Amygdala (tissue), 56 donors: ENCODE measurements at places on chromosomes 6 and 20.

DNA sequence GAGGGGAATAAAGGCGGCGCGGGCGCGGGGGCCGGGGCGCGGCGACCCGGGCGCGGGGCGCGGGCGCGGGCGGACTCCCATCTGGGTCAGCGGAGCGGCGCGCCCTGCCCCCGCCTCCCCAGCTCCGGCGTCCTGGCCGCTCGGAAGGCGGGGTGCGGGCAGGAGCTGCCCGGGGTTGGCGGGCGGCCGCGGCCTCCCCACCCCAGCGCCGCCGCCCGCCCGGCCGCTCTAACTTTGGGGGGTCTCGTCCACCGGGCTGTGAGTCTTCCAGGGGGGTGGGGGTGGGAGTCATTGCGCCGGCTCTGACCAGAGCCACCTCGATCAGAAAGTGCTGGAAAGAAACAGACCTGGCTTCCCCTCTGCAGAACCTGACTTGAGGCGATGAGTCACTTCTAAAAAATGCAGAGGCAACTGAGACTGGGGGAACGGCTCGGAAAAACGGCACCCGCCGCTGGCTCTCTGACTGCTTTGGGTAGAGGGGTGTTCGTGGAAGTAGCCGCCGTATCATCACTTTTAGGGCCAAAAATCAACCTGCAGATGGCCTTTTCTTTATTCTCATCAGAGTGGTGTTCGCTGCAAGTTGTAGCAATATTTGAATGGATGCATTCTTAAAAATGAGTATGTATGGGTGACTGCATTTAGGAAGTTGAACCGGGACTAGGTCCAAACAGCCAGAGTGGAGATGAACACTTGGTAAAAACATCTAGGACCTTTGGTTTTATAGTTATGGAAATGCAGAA lies 667 bp downstream of the CAP2 start:
- no peak for DNase-seq

GRCh38 chr20:34824452-34824805 lies 1.0 kb downstream of the NCOA6 start:
- no peak for DNase-seq

- no peak for DNase-seq
Observed at GRCh38 chr6:80174900-80175572, 68.6 kb downstream of the BCKDHB start.

- no peak for DNase-seq
Observed at GRCh38 chr6:149337320-149337719, 19.8 kb downstream of the TAB2 start.

- DNase-seq: no peak
Observed at GRCh38 chr6:17855381-17855780, 132.1 kb downstream of the KIF13A start.

DNA sequence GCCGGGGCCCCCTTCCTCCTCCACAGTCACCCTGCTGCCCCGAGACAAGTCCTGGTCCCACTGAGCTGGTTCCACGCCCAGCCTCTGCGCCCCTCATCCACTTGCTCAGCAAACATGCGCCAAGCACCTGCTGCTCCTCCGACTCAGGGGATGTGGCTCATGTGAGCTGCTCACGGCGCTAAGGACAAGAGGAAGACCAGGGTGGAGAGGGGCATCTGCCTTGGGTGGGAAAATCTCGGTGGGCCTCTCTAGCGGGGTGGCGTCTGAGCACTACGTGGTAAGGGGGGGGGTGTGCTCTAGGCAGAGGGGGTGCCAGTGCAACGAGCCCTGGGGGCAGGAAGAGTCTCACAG lies 4.5 kb downstream of the LAMA5 start:
- no peak for DNase-seq

GRCh38 chr6:155155787-155156447 lies 107.9 kb upstream of the CLDN20 start:
- no peak for DNase-seq

- no peak for DNase-seq
Observed at GRCh38 chr6:168851460-168852375, 401.9 kb downstream of the THBS2 start.

DNA sequence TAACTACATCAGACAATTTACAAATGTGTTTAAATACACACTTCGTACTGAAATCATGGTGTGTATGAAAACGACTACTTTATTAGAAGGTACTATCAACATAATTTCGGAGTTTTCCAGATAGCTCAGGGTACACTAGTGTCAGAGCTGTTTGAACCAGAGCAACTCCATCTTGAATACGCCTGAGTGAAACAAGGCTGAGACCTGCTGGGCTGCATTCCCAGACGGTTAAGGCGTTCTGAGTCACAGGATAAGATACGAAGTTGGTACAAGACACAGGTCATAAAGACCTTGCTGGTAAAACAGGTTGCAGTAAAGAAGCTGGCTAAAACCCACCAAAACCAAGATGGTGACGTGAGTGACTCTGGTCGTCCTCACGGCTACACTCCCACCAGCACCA lies 167.6 kb downstream of the THBS2 start:
- DNase-seq: no peak

DNA sequence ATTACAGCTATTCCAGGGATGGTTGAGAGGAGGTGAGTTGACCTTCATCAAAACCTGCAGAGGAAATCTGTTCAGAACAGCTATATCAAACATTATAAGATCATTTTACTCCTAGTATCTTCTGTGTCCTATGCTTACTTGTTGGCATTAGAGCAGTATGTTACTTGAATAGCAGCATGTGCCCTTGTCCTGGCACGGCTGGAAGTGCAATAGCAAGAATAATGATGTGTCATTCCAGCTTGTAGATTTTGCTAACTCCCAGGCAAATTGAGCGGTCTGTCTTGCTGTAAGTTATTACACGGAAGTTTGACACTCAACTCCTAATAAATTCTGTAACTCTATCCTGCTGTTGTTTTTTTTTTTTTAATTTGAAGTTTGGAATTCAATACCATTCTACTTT lies 385.5 kb downstream of the TENT5A start:
- no peak for DNase-seq

GRCh38 chr6:90421666-90422065 lies 125.0 kb upstream of the BACH2 start:
- DNase-seq: no peak

- no peak for DNase-seq
Observed at GRCh38 chr6:77653816-77654215, 977 bp downstream of the MEI4 start.

DNA sequence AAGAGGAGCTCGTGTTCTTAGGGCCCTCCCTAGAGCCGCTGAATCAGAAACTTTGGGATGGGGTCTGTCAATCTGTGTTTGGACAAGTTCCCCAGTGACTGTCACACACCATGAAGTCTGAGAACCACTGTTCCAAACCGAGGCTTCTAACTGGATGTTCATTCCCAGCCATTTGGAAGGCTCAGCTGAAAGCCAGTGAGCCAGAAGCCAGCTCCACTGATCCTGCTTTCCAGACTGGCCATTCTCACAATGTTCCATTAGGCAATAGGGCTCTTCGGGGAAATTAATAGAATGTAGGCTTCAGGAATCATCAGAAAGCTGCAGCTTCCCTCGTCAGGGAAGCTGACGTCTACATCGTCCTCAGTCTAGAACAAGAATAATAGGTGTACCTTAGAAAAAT lies 90.8 kb upstream of the QKI start:
- DNase-seq: no peak

DNA sequence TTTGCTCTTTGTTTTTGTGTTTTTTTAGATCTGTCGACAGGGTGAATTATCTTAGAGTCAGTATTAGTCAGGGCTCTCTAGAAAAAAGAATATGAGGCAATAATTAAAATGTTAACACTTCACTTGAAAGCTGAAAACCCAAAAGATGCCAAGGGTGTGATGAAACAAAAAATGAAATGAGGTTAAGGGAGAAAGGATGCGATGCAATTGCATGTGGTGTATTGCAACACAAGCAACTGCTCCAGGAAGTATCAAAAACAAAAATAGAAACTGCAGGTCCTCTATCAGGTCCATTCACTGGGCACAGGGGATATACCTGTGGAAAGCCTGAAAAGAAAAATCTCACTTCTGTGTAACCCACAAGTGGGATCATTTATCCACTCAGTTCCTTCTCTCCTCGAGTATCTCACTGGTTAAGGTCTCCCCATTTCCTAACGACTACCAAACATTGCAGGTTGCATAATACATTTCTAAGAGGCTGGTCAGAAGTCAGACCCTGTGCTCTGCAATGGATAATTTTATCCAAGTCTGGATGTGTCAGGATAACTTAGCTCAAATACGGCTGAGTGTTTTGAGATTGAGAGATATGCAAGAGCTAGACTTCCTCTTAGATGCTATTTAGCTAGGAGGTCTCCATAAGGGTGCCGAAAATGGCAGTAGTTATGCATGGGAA lies 257.7 kb upstream of the GJE1 start:
- no peak for DNase-seq

GRCh38 chr6:52154381-52154780 lies 31.8 kb upstream of the IL17A start:
- no peak for DNase-seq

- no peak for DNase-seq
Observed at GRCh38 chr6:161583584-161583983, 309.7 kb upstream of the AGPAT4 start.

DNA sequence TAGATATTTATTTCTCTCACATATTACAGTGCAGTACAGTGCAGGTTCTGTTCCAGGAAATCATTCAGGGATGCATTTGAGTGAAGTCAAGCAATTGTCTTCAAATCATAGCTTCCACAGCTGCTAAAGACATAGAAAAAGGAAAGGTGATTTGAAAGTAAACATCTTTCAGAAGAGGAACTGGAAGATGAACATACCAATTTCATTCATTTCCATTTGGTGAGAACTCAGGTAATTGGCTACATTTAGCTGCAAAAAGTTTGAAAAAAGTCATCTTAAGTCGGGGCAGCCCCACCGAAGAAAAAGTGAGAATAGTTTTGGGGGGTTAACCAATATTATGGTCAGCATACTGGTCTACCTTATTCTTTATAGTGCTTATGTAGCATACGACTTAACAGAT lies 61.4 kb upstream of the IL20RA start:
- DNase-seq: no peak

DNA sequence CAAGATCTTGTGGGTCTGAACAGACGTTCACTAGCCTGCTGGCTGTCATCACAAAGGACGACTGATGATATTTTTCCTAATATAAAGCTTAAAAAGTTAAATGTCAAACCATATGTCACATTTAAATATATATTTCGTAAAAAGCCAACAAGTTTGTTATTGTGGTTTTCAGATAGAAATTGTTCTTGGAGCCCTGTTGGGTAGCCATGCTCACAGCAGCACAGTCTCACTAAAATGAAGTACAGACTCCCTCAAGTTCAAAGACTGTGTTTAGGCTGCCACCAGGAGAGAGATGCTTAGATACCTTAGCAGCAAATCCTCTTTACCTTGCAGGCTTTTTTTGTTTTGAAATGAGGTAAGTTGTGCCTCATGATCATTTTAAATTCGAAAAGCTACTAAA lies 17.8 kb downstream of the EEF1E1 start:
- no peak for DNase-seq

DNA sequence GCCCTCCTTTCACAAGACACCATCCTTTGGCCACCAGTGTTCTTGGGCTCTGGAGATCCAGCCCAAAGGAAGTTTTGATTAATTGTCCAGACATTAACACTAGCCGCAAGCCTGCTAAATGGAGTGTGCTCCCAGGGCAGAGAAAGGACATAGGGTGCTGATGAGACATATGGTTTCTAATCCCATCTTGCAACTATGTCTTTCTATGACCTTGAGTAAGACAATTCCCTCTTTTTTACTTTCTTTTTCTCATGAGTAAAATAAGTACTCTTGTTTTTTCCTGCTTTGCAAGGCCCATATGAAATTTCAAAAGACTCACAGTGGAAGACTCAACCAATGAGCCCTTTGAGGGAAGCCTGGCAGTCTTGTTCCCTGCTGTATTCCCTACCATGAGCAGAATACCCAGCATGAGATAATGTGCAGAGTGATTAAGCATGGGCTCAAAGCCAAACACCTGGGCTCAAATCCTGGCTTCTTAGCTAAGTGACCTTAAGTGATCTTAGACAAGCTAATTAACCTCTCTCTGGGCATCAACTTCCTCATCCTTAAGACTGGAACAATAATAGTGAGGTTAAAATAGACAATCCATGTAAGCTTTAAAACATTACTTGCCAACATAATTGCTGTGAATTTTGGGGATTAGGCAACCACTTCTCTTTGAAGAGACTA lies at the start of gene WFDC10B:
Gene WFDC10B (minus strand): TSS at position 51 of the 669 bp plus-strand sequence. CDS start 19,027 bp downstream, outside the sequence.
- no peak for DNase-seq

- no peak for DNase-seq
Observed at GRCh38 chr20:41632896-41633295, 14.7 kb upstream of the CHD6 start.

- DNase-seq: peak; percentile 24
Observed at GRCh38 chr6:147506704-147507114, 1.8 kb upstream of the SAMD5 start.

- DNase-seq: no peak
Observed at GRCh38 chr6:105745464-105746129, 340.5 kb upstream of the PRDM1 start.

DNA sequence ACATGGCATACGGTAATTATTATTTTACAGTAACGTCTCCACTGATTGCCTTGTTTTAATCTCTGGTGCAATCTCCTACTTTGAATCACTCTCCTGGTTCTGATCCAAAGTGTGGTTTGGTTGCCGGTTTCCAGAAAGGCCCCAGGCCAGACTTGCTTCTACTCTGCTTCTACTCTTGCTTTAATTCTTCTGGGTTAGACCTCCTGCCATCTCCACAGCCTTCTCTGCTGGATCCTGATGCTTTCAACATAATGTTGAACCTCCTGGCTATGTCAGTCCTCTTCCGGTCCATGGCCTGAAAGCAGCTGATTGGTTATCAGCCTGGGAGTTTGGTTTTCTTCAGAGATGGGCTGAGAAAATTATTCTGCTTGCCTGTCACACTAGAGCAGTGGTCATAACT lies 266.5 kb upstream of the RIMS1 start:
- DNase-seq: no peak

DNA sequence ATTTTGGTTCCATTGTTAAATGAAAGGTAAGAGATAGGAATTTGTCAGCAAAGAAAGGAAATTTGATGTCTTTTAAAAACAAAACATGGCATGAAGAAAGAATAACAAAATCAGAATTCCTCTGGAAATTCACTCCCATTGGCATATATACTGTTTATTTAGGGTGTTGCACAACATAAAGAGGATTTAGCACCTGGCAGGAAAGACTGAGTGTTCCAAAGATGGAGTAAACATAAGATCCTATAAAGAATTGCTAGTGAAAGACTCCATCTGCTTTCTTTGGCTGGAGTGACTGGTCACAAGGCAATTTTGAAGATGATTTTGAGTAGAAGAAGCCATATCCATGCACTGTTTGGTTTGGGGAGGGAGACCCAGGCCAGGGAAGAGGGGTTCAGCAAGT lies 62.4 kb downstream of the CD24 start:
- no peak for DNase-seq
